ENCODE measurements at places on chromosomes 2 and 18. TPM values are rescaled to one million over a fixed set of nuclear protein-coding genes. Genes with fewer than 3 reads are reported as not detected.

Gene CPO
- total RNA-seq = 0.12 TPM

Gene ZNF519
- total RNA-seq = 6.4 TPM

Gene UNC50
- total RNA-seq = 64.5 TPM

Gene SP140L
- 12.2 TPM for total RNA-seq

Gene RAD51AP2
- not detected for total RNA-seq

Gene CD8B2
- not detected for total RNA-seq

Gene CFAP53
- 1.1 TPM for total RNA-seq

Gene MALT1
- 27.7 TPM for total RNA-seq

Gene CNGA3
- total RNA-seq = not detected

Gene IGFBP5
- total RNA-seq = 731 TPM

Gene WBP1
- 41.9 TPM for total RNA-seq

Gene MTX2
- 28.5 TPM for total RNA-seq

Gene C1QL2
- total RNA-seq = not detected

Gene HOXD13
- 7.5 TPM for total RNA-seq

Gene REG3G
- not detected for total RNA-seq

Gene TAF4B
- total RNA-seq = 2.3 TPM

Gene PROKR1
- not detected for total RNA-seq

Gene IL36RN
- not detected for total RNA-seq

Gene PSMD14
- 193 TPM for total RNA-seq

Gene RIF1
- 52.6 TPM for total RNA-seq

Gene RNF144A
- 12.0 TPM for total RNA-seq

Gene FOXD4L1
- total RNA-seq = 0.12 TPM

Gene LOXL3
- total RNA-seq = 28.0 TPM

Gene DCC
- total RNA-seq = 5.1 TPM

Gene TRIM43
- total RNA-seq = not detected

Measured in uterine smooth muscle cell (primary cell).